ENCODE measurements at places on chromosomes 6 and 20.

DNA sequence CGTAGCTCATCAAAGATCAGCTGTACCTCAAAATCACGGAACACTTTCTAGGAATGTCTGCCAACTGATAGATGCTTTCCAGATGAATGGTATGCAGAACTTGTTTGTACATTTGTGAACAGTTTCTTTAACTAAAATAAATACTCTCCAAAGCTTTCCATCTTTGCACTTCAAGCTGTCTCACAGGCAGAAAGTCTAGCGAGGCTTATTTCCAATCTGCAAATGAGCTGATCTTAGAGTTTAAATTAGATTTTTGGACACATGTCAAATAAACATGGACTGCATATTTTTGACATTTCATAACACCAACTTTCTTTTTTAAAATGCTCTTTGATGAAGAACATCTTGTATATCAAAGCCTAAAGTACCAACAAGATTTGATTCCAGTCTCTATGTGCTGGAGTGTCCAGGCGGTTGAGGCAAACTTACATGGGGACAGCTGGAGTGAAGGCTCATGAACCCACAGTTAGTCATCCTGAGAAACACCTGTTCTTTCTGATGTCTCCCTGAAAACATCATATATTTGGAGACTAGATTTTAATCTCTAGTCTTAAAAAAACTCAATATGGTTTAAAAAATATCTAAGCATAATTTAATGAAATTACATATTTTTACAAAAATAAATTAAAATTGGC, 268.6 kb upstream of the AGPAT4 start:
- DNase-seq, result no peak
- no peak overlapping the region for H3K27ac ChIP-seq
- no peak overlapping the region for H3K4me3 ChIP-seq
- no peaks in the 10 kb centered on the region for H3K36me3 ChIP-seq

DNA sequence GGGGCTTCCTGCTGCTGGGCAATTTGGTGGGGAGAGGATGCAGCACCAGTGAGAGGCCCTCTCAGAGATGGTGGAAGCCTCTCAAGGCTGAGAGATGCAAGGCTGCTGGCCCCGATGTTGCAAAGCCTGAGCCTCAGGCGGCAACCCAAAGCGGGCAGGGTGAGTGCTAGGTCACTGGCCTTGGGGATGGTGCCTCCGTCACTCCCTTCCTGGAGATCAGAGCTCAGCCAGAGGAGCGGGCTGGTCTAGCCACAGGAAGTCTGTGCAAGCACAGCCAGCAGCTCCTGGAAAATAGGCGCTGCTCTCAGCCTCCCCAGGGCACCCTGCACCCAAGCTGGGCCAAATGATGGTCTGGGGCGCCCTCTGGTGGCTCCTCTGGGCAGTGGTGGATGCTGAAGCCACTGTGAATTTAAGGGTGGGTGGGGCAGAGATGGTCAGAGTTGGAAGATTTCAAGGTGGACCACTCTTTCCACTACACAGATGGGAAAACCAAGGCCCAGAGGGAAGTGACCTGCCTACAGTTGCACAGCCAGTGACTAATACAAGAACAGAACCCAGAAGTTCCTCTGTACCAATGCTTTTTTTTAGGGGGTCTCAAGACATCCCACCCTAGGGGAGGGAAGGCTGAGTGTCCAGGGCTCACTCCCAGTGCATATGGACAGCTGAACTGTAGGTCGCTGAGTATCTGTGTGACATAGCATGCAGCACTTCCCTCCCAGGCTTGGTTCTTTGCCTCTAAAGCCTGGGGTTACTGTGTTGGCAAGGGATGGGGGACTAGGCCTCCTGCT, 20.8 kb downstream of the C20orf203 start:
- H3K4me3 ChIP-seq, result no peak overlapping the region
- peak; percentile 86 for DNase-seq
- no peaks in the 10 kb centered on the region for H3K4me1 ChIP-seq
- H3K27me3 ChIP-seq, result no peaks in the 10 kb centered on the region

DNA sequence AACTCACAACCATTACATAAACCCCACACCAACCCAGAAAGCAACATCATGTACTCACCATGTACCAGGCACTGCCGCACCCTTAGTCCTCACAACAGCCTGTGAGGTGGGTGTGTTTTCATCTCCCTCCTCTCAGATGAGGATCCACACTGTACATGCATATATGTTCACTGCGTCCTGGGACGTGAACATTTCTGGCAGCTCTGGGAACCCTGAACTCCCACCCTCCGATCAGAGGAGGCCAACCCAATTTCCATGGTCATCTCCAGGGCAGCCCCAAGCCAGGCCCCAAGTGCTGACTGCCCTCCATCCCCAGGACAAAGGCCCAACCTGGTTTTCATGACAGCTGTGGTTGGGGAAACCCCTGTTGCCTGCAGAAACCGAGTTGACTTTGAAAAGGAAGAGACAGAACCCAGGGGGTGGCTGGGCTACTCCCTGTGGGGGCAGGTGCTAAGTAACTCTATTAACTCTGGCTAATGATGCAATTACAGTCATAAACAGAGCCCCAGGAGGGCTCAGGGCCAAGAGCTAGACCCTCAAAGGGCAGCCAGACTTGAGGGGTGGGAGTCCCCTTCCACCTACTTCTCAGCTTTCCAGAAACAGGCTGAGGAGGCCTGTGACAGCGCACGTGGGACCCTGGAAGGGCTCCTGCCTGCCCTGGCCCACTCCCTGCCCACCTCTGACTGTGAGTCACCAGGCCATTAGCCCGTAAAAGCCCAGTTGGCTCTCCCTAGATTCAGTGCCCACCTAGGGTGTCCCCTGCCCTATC, 2.6 kb downstream of the TFEB start:
- DNase-seq, result peak; percentile 42
- peak overlapping the region; percentile 97 for H3K27ac ChIP-seq
- no peaks in the 10 kb centered on the region for H3K36me3 ChIP-seq
- H3K4me3 ChIP-seq, result peak overlapping the region; percentile 88
- peaks cover 51% of the 10 kb centered on the region for H3K4me1 ChIP-seq

DNA sequence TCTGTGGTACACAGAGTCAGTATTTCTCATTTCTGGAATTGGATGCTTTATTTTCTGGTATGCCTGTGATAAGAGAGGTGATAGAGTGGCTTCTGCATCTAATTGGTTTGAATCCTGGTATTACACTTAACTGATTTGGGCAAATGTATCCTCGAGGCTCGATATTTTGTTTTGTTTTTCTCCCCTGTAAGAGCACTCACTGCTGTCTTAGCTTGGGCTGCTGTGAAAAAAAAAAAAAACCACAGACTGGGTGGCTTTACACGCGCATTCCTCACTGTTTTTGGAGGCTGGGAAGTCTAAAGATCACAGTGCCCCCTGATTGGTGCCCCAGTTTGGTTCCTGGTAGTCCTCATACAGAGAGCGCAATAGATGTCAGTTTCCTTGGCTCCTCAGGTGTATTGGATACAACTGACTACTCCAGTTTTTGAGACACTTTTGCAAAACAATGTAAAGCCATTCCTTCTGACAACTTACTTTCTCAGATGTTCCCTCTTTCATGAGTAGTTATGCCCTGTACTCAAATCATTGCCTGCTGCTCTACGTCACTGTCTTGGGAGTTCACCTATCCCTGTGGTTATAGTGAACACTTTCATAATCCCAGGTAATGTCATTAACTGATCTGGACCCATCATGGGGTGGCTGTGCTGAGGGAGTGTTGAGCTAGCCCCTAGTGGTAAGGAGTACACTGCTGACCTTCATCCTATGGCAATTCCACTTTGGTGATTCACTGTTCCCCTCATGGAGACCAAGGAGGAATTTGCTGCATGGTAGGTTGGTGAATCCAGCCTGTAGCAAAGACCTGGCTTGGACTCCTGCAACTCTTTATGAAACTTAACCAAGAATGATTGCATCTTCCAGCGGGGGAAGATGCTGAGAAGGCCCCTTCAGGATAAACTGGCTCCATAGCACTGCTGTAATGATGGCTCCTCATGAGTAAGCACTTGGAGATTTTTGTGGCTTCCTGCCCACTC, 3.5 kb upstream of the ACAT2 start:
- H3K36me3 ChIP-seq, result peaks cover 57% of the 10 kb centered on the region
- H3K4me3 ChIP-seq, result no peak overlapping the region
- H3K4me1 ChIP-seq, result peaks cover 15% of the 10 kb centered on the region
- H3K27ac ChIP-seq, result no peak overlapping the region

GRCh38 chr6:33593414-33593727, 13.3 kb upstream of the BAK1 start:
- peak overlapping the region; percentile 30 for H3K4me3 ChIP-seq
- H3K36me3 ChIP-seq, result no peaks in the 10 kb centered on the region
- H3K27ac ChIP-seq, result peak overlapping the region; percentile 41
- peaks cover 40% of the 10 kb centered on the region for H3K4me1 ChIP-seq
- H3K27me3 ChIP-seq, result no peaks in the 10 kb centered on the region

DNA sequence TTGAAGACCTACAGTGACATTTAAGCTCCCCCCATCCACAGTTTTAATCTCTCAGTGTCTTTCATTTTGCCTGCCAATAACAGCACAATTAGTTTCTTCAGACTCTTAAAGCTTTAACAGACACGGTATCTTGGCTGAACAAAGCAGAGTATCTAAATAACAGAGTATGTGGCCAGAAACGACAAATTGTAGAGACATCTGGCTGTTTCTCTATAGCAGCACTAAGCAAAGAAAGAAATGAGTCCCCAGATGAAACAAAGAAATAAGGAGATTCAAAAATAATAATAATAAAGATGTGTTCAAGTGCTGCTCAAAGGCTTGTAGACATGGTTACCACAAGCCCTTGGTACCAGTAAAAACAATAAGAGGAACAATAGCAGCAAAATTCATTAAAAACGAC, 97.8 kb upstream of the HDAC2 start:
- no peak overlapping the region for H3K27ac ChIP-seq
- H3K27me3 ChIP-seq, result no peaks in the 10 kb centered on the region
- H3K4me1 ChIP-seq, result no peaks in the 10 kb centered on the region

GRCh38 chr20:20439602-20440190, 71.8 kb downstream of the INSM1 start:
- no peak overlapping the region for H3K27ac ChIP-seq
- no peaks in the 10 kb centered on the region for H3K4me1 ChIP-seq
- peaks cover 48% of the 10 kb centered on the region for H3K36me3 ChIP-seq
- no peak for DNase-seq
- H3K4me3 ChIP-seq, result no peak overlapping the region
- H3K27me3 ChIP-seq, result no peaks in the 10 kb centered on the region

- peak; percentile 49 for DNase-seq
- no peaks in the 10 kb centered on the region for H3K27me3 ChIP-seq
- H3K36me3 ChIP-seq, result no peaks in the 10 kb centered on the region
Measured at GRCh38 chr6:45609141-45609638, 231.5 kb upstream of the SUPT3H start.

DNA sequence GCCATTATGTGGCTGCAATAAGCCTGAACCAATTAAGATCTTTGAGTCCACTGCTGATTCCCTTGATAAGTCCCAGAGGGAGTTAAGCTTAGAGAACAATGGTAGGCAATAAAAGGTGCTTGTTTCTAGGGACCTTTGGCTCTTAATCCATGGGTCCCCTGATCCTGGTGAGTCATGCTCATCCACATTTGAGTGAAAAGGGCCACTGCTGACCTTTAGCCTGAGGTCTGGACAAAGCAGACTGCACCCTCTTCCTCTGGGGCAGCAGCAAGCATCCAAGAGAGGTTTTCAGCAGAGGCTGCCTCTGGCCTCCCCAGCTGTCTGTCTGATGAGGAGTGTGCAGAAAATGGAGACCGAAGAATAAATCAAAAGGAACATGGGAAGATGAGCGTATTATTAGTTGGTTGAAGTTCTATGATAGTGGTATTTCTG, 16.1 kb upstream of the SCGN start:
- H3K4me3 ChIP-seq, result no peak overlapping the region
- no peak for DNase-seq
- H3K4me1 ChIP-seq, result no peaks in the 10 kb centered on the region
- no peaks in the 10 kb centered on the region for H3K36me3 ChIP-seq
- H3K27me3 ChIP-seq, result peaks cover 11% of the 10 kb centered on the region
- no peak overlapping the region for H3K27ac ChIP-seq

- no peak overlapping the region for H3K4me3 ChIP-seq
- no peaks in the 10 kb centered on the region for H3K4me1 ChIP-seq
- H3K27ac ChIP-seq, result no peak overlapping the region
- no peaks in the 10 kb centered on the region for H3K27me3 ChIP-seq
Measured at GRCh38 chr20:20181322-20181721, 129.0 kb downstream of the CFAP61 start.

DNA sequence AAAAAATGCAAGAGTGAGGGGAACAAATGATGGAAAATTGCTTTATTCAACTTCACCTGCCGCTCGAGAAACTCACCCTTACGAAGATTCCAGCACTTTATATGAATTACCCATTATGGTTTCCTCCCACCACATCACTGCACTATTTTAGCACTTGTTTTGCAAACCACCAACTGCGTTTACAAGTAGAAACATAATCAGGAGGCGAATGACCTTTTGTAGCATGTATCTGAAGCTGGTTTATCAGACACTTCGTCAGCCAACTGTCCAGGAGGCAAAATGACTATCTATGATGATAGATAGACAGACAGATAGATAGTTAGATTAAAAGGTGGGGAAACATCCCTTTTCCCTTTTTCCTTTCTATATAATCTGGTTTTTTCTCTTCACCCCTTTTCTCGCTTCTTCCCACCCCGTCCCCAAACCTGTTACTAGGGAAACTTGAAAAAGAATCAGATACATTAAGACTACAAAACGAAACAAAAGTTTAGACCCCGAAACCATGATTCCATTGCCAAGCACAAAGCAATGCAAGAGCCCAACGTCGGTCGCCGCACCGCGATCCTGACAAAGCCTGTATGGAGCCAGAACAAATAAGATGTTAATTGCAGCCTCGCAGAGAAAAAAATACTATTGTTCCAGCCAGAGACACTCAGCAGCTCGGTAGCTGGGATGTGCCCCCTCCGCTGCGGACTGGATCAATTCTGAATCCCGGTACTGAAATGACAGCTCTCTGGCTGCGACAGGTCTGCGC, 933 bp upstream of the ADGRB3 start:
- H3K27ac ChIP-seq, result peak overlapping the region; percentile 69
- no peaks in the 10 kb centered on the region for H3K36me3 ChIP-seq
- DNase-seq, result no peak
- H3K4me1 ChIP-seq, result peaks cover 5% of the 10 kb centered on the region
- H3K4me3 ChIP-seq, result peak overlapping the region; percentile 61
- peaks cover 14% of the 10 kb centered on the region for H3K27me3 ChIP-seq

DNA sequence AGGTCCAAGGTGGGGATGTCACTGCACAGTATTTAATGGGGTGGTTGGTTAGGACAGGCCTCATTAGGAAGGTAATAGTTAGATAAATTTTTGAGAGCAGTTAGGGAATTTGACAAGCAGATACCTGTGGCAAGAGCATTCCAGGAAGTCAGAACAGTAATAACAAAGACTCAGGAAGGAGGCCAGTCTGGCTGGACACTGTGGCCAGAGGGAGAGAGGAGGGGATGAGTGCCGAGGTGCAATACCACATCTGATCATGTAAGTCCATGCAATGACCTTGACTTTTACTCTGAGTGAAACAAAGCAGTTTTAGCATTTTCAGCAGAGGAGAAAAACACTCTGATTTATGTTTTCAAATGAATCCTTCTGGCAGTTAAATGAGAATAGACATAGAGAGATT, 990.7 kb upstream of the FLRT3 start:
- no peaks in the 10 kb centered on the region for H3K4me1 ChIP-seq
- H3K4me3 ChIP-seq, result no peak overlapping the region
- H3K27me3 ChIP-seq, result no peaks in the 10 kb centered on the region

Data from lower lobe of right lung (tissue), 2 donors.